ENCODE measurements at places on chromosomes 4 and X.

- DNase-seq = no peak
These were observed 35.8 kb upstream of the PRSS12 start for GRCh38 chr4:118388606-118389005.

- no peak for DNase-seq
These were observed 10.6 kb upstream of the SHOX start for GRCh38 chrX:619812-620531.

GRCh38 chr4:8004066-8004465 lies 64.4 kb upstream of the AFAP1 start:
- no peak for DNase-seq

GRCh38 chrX:84186603-84187532 lies 1.1 kb downstream of the RPS6KA6 start:
- DNase-seq = no peak

Measured in NCI-H774 (cell line).